ENCODE measurements at places on chromosomes 6 and 20. TPM values are rescaled to one million over a fixed set of nuclear protein-coding genes. Genes with fewer than 3 reads are reported as not detected.

DNA sequence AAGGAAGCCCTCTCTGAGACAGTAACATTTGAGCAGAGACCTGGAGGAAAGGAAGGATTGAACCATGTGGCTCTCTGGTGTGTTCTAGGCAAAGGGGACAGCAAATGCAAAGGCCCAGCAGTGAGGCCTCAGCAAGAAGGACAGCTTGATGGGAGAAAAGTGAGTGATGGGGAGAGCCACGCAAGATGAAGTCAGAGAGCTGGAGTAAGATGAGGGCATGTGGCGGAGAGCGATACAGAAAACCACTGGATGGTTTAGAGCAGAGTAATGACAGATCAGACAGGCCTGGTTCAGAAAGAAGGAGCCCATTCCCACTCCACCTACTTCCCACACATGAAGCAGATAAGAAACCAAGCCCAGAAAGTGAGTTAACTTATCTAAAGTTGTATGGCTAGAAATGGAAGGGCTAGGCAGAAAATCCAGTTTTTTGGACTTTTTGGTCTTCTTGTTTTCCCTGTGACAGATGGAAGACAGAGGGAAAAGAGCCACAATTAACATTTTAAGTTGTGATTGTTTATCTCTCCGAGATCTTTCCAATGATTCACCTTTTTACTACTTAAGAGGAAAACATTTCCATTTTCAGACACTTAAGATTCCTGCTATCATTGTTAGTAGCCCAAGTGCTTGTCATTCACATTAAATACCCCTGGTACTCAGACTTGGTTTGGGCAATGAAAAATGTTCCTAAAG lies 723 bp upstream of the SNPH start:
- no peak for DNase-seq

DNA sequence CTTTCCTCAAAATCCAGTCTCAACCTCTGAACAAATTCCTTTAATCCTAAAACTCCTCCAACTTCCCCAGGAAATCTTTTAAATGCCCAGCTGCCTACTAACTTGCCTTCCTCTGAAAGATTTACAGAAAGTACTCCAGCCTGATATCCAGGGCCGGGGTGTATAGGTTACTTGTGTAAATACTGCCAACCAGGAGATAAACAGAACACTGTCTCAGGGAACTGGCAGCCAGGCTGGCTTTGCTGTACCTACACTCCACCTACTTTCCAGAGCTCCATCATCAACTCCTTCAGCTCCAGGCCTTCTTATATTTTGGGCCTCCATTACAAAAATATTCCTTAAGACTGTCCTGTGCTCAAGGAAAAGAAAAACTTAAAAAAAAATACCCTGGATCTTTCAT lies 85.9 kb downstream of the CEP162 start:
- no peak for DNase-seq

DNA sequence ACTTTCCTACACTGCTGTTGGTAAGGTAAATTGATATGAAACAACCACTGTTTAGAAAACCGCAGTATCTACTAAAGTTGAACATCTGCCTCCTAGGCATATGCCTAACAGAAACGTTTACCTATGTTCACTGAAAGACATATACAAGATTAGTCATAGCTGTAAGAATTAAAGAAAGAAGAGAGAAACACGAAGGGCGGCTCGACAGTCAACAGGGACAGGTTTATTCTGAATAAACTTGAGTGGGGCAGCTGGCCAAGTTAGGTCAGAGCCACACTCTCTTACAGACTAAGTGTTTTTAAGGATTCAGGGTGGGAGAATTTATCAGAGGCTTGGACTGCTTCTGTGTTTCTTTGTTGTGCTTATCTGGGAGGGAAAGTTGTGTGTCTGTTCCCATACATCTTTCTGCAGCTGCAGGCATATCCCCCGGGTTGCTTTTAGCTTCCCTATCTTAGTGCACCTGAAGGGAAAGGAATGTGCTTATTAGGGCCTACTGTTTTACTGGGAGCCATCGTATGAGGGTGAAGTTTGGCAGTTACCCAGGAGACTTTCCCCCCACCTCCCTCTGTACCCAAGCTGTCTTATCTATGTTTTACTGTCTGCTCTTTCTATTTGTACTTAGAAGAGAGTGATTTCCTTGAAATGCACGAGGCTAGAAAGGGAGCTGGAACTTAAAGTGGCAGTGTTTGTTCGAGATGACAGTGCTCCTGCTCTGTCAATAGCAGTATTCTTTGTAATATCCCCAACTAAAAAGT lies 20.4 kb downstream of the PROCR start:
- DNase-seq = no peak

- no peak for DNase-seq
Measured at GRCh38 chr6:21970569-21971300, 326.1 kb downstream of the PRL start.

DNA sequence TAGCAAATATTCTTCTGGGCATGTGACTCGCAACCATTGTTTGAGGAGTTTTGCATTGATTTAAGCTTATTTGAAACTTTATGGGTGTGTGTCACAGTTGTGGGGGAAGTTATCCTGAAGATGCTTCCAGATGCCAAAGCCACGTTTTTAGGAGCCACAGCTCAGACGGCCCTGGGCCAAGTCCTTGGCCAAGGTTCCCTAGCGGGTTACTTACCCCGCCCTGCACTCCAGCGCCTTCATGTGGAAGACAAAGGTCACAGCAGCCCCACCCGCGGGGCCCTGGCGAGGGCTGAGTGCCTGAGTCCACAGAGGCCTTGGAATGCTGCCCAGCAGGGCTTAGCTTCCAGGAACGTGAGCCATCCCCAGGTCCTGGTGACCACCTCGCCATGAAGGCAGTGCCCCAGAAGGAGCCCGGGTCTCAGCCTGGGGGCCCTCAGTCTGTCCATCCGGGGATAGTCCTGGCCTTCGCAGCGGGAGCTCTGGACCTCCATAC lies 308.3 kb downstream of the CDH4 start:
- no peak for DNase-seq

GRCh38 chr6:36851149-36851614 lies 11.9 kb upstream of the CPNE5 start:
- DNase-seq = peak; percentile 74

- DNase-seq = no peak
Measured at GRCh38 chr6:13418844-13419243, 68.6 kb downstream of the GFOD1 start.

DNA sequence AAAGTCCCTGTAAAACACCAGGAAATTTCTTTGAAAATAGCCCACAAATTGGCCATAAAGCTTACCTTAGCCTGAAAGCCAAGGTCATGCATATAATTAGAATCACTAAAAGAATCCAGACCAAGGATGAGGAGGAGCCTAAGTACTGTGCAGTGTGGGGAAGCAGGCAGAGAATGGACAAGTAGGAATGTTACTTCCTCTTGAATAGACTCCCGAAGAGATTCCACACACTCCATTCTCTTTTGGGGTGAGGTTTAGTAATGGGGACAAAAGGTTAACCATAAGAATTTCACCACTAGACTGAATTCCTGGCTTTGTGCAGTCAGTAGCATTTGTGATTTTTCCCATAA lies 27.5 kb upstream of the MARCKS start:
- no peak for DNase-seq

DNA sequence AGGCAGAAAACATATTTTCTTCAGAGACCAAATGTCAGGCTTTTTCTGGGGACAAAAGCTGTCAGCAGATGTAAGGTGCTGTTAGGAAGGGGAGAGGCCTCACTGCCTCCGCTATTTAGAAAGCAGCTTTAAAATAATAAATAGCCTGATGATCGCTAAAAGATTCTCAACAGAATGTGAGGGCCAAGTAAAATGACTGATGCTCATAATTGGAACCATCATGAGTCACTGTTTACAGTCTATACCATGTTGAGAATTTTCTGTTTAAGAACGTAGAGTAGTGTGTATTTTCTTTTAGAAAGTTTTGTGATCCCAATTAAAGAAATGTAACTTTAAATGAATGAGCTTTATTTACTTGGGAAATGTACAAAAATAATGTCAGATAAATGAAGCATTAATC lies 220.0 kb downstream of the CLIC5 start:
- no peak for DNase-seq

- DNase-seq = no peak
Measured at GRCh38 chr6:109240370-109241084, 141.7 kb downstream of the CD164 start.

DNA sequence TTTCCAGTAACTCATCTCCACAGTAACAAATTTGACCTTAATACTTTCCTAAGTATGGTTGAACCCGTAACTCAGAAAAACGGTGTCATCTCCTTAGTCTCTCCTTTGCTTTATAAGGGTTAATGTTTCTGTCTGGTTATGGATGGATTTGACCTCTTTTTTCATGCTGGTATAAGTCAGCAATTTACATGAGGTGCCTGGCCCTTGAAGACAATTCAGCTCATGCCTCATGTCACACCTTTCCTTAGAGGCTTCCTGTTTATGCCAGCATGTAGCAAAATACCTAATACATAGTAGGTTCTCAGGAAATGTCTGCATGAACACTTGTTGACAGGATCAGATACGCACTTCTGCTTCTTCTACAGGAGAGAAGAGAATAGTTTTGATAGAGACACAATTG lies 37.7 kb upstream of the C20orf144 start:
- no peak for DNase-seq

DNA sequence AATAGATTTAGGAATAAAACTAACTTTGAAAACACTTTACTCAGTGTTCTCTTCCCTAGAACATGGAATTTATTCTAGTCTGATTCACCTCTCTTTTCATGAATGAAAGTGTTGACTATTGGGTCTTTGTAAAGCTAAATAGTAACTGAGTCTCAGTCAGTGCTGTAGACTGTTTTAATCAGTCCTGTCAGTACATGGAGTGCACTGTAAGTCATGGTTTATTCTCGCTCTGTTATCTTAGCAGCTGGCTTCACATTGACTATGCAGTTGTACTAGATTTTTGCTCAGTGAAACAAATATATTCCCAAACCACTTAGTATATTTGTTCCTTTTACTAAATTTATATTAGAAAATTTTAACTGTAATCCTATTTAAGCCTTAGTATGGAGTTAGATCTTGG lies 15.1 kb upstream of the ACAT2 start:
- DNase-seq = no peak

DNA sequence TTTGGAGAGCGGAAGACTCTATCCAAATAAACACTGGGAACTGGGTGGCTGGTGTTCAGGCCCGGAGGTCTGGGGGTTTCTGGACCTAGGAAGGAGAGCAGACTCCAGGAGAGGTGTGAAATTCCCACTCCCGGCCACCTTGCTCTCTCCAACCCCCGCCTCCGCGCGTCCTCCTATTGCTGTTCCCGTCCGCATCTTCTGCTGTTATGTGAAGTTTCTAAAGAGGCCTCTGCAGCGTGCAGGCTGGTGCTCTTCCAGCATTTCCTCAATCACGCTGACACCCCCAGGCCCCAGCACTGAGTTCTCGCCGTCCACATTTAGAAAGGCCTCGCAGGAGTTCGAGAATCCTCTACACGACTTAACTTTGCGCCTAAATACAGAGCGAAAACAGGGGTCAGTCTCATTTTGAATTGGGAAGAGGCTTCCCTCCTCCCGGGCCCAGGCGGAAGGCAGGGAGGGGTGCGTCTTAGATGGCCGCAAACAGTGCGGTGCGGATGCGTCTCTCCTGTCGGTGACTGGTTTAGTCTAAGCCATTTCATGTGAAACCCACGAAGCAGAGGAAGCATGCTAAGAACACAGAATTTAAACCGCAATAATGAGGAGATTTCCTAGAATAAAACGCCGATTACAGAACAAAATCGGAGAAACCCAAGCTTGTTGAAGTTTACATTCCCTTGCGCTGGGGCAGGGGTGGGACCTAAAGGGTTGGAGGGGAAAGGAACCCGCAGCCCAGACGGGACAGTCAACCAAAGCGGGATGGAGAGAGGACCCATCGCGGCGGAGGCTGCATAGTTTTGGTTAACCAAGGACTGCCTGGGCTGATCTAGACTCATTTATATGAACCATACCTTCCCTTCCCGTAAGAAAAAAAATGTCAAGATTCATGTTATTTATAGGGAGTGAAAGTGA lies 4.0 kb upstream of the FOXF2 start:
- no peak for DNase-seq

DNA sequence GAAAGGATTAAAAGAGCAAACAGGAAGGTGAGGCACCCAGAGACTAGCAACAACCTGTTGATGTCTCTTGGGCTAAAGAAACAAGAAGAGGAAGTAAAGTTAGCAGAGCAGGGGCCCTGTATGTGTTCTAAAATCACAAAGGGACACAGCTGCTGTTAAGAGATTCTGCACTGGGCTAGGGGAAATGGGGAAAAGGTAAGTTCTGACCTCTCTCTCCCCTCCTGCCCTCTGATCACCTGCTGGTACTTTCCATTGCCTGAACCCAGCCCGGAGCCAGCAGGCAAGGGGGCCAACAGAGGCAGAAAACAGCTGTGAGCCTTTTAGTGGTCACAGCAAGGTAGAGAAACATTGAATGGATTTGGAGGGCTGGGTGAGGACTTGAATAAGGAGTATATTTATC lies 13.5 kb upstream of the CNR1 start:
- DNase-seq = no peak

- no peak for DNase-seq
Measured at GRCh38 chr6:89415185-89415584, 3.1 kb upstream of the RRAGD start.

DNA sequence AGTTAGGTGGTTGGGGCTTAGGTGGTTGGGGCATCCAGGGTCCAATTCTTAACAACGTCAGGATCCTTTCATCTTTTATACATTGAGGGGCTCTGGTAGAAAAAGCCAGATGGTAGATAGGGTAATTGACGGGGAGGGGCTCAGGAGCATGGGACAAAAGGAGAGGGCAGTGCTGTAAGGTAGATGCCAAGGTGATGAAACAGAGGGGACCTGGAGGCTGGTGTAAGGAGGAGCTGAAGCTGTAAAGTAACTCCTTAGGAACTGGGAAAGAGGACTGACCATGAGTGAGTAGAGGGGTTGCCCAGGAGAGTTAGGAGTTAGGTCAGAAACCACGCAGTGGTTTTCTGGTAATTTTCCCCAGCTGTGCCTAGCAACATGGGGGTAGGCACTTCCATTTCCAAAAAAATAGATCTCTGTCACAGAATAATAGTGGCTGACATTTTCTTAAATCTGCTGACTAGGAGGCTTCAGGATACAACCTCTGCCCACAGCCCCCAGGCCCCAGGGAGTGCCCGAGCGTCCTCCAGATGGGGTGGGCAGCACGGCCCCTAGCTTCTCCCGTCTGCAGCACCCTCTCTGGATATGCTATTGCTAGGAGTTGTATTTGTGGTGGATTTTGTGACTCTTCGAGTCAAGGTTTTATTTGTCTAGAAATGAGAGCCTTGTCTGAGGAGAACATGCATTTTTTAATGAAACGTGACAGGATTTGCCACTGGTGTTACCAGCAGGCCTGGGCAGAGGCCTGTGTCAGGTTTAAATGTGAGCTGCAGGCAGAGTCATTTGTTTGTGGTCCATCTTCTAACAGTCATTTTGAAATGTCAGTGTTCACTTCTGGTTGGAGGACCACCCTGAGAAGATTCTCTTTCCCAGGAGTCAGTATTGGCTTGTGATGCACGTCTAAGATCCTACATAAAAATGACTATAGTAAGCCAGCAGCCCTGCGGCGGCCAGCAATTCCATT lies 44.6 kb downstream of the TULP4 start:
- DNase-seq = no peak

- DNase-seq = no peak
Measured at GRCh38 chr20:41001497-41001896, 27.1 kb upstream of the TOP1 start.

ARMH2 gene
- not detected for total RNA-seq

FAM209B gene
- total RNA-seq = not detected

CENPW gene
- 14.4 TPM for total RNA-seq

Data from dermis microvascular lymphatic vessel endothelial cell (primary cell).